ENCODE measurements at places on chromosomes 12 and 14.

DNA sequence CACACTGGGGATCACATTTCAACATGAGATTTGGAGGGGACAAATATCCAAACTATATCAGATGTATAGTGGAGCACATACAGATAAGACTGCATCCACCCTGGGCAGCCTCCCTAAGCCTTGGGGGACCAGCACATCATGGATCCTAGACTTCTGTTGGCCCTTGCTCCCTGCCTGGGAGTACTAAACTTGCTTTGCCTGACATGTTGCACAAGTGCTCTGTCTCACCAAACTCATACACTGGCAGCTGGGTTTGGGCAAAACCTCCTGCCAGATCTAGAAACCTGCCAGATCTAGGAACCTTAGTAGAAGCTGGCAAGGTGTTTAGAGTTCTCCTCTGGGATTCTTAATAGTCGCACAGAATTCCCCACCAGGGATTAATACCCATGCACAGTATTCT is 18.4 kb upstream of the DHRS4 start:
- DNase-seq = no peak

DNA sequence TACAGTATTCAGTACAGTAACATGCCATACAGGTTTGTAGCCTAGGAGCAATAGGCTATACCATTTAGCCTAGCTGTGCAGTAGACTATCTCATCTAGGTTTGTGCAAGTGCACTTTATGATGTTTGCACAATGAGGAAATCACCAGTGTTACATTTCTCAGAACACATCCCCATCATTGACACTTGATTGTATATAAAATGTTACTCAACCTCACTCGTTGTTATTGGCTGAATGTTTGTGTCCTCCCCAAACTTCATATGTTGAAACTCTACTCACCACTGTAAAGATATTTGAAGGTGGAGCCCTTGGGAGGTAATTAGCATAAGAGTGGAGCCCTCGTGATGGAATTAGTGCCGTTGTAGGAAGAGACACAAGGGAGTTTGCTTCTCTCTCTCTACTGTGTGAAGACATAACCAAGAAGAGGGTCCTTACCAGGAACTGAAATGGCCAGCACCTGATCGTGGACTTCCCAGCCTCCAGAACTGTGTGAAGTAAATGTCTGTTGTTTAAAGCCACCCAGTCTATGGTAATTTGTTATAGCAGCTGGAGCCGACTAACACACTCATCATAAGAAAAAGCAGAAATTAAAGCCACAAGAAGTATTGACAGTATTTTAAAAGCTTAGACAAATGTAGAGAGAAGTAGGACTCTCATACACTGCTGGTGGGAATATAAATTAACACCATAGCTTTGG is 3.2 kb upstream of the MED13L start:
- no peak for DNase-seq

GRCh38 chr12:43740511-43741100 is 18.0 kb downstream of the PUS7L start:
- no peak for DNase-seq

GRCh38 chr12:102939059-102939458 is 18.4 kb upstream of the ASCL1 start:
- DNase-seq = no peak

DNA sequence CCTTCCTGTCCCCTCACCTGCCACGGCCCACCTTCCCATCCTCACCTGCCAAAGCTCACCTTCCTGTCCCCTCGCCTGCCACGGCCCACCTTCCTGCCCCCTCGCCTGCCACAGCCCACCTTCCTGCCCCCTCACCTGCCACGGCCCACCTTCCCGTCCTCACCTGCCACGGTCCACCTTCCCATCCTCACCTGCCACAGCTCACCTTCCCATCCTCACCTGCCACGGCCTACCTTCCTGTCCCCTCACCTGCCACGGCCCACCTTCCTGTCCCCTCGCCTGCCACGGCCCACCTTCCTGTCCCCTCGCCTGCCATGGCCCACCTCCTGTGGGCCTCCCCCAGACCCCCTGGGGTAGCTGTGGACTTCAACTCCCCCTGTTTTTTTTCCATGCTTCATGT is 48.8 kb upstream of the GPR68 start:
- DNase-seq = no peak

DNA sequence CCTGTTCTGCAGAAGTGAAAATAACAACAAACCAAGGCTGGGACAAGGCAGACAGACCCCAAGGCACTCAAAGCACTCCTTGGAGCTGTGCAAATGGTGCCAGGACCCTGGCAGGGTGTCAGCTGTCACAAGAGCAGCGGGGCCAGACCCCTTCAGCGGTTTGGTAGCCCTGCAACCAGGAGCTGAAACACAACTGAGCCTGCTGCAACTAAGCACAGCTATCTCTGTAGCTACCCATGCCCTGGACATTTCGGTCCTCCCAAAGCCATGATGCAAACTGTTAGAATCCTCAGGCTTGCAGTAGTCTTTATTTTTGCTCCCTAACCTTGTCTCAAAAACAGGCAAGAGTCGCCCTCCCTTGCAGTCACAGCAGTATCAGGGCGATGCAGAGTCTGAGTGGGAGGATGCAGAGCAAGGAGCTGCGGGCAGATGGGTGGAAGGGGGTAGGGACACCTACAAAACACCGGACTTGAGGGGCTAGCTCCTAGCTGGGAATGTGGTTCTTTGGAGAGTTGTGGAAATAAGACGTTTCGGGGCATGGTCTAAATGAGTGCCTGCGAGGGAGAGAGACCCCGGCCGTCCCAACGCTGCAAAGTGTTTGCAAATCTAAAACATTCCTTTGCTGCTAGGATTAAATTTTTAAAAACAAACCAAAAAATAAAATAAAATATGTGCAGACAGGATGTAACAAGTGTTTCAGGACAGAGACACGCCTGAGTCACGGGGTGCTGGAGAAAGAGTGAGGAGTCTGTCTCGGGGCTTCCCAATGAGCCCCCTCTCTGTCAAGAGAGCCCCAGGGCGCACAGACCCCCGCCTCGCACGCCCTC is 1.0 kb downstream of the NUAK1 start:
- no peak for DNase-seq

DNA sequence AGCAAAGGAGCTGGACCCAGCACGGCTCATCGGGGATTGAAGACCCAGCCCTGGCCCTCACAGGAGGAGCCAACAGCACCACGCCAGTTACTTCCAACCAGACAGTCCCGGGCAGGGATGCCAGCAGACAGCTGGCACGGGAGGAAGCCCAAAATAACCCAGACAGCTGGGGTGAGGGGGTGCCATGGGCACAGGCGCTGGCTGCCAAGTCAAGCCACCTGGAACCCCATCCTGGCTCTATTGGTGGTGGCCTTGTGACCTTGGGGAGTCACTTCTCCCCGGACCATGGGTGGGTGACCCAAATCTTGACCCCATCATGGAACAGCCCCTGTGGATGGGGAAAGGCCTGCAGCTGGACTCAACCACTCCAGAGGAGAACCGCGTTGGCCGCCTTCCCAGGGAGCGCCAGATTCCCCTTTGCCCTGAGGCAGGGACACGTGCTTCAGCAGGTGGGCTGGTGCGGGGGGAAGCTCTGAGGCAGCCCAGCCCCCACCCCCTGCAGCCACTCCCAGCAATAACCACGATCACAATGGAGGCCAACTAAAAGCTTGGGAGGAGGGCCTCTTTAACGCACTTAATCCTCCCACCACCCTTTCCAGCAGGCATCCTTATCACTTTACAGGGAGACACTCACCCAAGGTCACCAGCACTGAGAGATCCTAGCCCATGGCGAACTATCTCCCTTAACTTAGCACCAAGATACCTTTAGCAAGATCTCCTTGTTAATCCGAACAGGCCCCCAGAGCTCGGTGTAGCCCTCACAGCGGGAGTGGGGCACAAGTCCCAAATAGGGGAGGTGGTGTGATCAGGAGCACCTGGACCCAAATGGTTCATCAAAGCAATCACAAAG is 4.7 kb upstream of the RHOF start:
- DNase-seq = no peak

DNA sequence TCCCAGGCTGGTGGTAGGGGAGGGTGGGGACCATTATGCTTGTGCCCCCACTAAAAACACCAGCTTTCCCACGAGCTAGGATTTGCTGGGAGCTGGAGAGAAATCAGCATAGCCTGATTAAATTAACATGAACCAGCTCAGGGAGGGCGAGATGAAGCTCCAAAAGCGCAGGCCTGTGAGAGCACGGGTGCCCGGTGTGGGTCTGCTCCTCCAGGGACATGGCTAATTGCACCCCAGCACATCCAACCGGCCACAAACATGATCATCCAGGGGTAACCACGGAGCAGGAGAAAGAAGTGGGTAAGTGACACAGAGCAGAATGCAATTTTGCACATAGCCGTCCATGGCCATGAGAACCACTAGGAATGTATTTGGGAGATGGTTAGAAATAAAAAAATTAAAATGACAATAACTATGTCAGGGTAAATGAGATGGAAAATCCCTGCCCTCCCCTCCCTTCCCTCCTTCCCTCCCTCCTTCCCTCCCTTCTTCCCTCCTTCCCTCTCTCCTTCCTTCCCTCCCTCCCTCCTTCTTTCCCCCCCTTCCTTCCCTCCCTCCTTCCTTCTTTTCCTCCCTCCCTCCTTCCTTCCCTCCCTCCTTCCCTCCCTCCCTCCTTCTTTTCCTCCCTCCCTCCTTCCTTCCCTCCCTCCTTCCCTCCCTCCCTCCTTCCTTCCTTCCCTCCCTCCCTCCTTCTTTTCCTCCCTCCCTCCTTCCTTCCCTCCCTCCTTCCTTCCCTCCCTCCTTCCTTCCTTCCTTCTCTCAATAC is 26.9 kb downstream of the CLMN start:
- no peak for DNase-seq

DNA sequence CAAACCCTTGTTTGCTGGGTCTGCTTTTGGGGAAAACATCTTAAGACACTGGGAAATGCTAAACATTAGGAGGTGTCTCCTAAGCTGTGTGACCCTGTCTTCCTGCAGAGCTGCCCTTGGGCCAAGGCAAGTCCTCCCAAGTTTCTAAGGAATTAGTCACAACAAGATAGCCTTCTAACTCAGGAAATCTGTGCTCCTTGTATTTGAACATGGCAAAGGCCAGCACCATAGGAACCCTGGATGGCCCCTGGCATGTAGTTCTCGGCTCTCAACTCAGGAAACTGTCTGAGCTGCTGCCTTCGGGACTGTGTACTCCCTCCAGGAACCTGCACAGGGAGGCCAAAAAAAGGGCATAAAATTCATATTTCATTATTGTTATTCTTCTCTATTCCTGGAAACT is 37.6 kb upstream of the LTBP2 start:
- no peak for DNase-seq

DNA sequence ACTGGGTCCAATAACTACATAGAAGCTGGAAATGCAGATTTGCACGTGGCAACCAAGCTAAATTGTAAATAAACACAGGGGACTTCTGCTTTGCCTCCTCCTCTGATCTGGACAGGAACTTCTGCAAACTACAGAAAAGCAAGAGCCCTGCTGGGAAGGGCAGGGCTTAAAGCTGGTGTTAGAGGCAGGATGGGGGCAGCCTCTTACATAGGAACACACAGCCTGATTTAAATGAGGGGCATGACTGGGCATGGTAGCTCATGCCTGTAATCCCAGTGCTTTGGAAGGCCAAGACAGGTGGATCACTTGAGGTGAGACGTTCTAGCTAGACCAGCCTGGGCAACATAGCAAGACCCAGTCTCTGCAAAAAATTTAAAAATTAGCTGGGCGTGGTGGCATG is 46.7 kb downstream of the ERH start:
- no peak for DNase-seq

- DNase-seq = no peak
Measured at GRCh38 chr12:103456006-103456405, 39.8 kb downstream of the C12orf42 start.

GRCh38 chr14:61104358-61104757 is 123.3 kb downstream of the SLC38A6 start:
- DNase-seq = no peak

DNA sequence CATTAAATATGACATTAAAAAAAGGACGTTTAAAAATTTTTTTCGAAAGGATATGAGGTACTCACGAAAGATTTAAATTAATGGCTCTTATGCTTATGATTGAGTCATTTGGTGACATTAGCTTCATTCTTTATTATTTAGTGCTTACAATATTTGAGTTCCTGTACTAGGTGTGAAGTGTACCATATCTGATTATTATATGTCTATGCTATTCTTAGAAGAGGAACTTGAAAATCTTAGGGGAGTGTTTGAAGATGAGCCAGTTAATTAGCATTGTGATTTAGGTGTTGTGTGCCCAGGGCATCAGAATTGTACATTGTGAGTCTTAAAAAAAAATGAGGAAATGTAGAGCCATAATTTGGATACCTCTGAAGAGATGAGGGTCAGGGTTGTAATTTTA is 118.6 kb downstream of the FUT8 start:
- DNase-seq = no peak
